ENCODE measurements at places on chromosomes 1 and 21.

DNA sequence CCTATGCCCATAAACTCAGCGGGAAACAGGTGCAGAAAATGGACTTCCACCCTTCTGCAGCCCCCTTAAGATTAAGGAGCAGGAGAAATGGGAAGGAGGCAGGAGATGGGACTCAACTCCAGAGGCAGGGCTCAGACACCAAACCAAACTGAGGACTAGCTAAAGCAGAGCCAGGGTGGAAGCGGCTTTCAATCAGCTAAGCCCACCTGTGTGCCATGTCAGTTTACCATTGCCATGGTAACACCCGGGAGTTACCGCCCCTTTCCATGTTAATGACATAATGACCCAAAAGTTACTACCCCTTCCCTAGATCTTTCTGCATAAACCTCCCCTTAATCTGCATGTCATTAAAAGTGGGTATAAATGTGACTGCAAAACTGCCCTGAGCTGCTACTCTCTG, 653.5 kb downstream of the PTPRU start:
- no peak for DNase-seq

- DNase-seq: no peak
Observed at GRCh38 chr1:150152182-150152536, 2.4 kb downstream of the PLEKHO1 start.

DNA sequence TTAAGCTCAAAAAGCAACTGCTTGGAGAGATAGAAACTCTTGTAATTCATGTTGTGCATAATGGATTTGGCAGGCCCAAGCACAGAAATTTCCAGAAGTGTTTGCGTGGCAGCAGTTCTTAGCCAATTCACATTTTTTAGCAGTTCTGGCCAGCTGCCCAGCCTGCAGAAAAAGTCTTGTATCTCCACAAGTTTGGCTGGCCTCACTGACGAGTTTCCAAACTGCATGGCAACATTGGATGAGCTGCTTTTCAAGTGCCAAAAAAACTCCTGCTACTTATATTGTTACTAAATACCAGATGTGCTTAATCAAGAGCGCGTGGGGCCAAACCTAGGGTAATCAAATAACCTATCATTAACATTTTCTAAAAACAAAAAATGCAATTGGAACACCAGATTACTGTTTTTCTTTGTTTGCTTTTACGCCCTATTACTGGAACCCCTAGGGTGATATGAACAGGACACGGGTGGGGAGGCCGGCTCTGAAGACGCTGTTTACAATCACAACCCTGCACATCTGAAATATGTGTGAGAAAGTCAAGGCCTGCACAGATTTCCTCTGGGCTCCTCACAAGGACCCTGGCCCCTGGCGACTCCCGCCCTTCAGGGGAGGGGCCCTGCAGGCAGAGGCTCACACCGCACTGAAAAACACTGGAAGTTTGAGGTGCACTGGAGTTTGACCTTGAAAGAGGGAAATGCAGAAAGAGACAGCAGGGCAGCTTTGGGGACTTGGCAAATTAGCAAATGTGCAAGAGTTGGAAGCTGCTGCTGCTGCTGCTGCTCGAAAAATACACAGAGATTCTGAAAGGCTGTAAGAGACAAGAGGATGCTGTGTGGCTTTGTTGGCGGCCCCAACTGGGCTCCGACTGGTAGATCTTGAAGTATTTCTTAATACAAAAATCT, 55.2 kb upstream of the TARBP1 start:
- DNase-seq: peak; percentile 99

GRCh38 chr1:228500143-228500734, 13.1 kb downstream of the RNF187 start:
- DNase-seq: no peak

GRCh38 chr1:33256221-33256470, 146 bp upstream of the ZNF362 start:
- DNase-seq: no peak

DNA sequence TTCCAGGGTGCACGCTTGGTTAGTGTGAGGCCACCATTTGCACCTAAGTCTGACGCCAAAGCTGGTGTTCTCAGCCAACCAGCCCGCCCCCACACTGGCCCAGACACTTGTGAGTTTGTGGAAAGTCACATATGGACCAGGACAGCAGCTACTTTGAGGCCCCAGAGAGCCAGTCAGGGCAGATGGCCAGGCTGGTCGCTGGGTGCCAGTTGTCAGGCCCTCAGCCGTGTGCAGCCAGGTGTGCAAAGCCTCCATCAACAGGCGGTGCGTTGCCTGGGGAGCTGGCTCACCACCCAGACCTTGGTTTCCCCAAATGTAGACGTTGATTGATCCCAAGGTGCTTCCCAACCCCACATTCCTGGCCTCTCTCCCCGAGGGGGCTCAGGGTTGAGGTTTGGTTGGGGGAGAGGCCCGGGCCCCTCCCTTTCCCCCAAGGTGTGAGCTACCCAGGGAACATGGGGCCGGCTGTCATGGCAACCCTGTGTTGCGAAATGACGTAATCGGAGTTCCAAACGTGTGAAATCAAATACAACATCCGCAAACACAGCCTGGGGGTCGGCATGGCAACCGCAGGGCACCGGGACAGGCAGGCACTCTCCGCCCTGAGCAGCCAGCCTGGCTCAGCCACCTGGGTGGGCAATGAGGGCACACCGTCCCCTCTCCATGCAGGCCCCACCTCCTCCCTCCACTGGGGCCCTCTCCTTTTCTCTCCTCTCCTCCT, 42.2 kb upstream of the WNT4 start:
- peak; percentile 2 for DNase-seq

GRCh38 chr21:36948686-36949085, 17.8 kb downstream of the HLCS start:
- no peak for DNase-seq

DNA sequence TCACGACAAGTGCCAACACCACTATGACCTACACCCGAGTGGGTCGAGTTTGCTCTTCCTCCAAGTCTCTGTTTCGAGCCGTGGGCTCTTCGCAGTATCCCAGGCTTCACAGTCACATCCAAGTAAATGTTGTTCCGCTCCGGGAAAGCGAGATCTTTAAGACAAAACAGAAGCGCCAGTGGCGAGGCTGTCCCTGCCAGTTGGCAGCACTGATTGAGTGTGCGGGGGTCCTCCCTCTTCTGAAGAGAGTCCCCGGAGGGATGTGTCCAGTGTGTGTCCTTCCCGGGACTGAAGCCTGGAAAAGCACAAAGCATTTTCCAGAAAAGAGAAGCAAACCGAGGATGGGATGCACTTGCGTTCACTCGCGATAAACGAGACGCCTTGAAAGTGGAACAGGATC, 158.9 kb downstream of the PRDM16 start:
- DNase-seq: no peak

- no peak for DNase-seq
Observed at GRCh38 chr1:10014016-10014415, 17.0 kb downstream of the RBP7 start.

- no peak for DNase-seq
Observed at GRCh38 chr1:46181343-46182260, 5.3 kb upstream of the P3R3URF start.

- DNase-seq: no peak
Observed at GRCh38 chr1:45348020-45348419, 7.8 kb upstream of the MUTYH start.

DNA sequence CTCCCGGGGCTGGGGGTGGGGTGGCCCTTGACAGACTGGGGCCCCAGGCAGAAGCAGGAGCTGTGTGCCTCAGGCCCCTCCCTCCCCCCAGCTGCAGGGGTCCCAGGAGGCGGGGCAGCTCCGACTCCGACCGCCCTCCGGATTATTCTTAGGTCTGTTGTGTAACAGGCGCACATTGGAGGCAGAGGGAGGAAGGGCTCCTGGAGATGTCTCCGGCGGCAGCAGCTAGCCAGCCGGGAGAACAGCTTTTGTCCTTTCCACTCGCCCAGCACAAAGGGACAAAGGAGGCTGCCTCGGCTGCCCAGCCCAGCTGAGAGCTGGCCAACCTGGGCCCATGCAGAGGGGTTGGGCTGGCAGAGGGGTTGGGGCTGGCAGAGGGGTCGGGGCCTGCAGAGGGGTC, 29.7 kb upstream of the PLCH2 start:
- DNase-seq: no peak

- no peak for DNase-seq
Observed at GRCh38 chr1:23679815-23680214, 11.8 kb upstream of the RPL11 start.

DNA sequence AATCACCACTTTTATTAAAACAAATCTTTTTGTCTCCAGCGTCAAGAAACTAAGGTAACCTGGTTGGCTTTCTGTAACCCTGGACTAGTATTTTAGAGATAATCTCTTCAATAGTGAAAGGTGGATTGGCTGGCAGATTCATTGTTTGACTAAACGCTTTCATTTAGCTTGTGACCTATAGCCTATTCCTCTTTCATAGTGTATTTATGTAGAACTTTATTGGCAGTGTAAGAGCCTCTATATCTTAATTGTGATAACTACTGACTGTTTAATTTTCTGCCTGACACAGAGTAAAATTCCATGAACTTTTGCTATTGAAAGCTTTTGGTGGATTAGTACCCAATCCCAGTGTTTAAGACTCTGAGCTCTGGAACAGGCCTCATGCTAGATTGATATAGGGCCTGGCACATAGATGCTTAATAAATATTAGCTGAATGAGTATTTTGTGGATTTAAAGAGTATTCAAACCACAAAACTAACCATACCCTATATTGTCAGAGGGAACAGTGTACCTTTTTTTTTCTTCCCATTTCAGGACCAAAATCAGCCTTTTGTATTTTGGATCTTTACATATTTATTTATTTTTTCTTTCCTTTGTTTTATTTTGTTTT, 34.8 kb downstream of the AK4 start:
- no peak for DNase-seq

DNA sequence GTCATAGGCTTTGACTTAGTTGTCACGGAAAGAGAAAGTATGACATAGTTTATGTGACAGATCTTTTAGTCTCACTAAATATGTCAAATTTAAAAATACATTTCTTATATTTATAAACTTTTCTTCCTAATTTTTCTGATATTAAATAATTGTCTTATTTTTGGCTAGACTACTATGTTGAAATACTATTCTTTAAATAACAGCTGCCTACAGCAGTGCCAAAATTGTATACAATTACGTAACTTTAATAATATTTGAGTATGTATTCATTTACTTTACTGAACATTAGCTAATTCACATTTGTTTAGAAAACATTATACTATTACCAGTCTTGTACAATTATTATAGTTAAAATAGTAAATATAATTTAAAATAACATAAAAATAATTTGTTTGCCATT, 137.4 kb downstream of the ADGRL4 start:
- no peak for DNase-seq

DNA sequence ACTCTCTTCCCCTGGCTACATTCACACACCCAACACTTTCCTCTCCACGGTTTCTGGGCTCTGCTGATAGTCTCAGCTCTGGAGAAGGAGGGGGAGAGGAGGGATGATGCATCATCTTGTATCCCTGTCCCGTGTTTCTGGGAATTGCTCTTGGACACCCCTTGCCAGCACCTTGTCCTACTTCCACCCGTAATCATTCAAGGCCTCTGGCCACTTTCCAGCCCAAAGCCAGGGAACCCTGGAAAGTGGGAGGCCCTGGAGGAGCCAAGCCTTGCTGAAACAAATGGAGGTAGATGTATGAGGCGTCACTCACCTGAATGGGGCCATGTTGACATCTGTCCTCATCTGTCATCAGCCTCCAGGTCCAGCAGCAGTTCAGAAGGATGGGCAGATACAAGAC, 4.4 kb downstream of the PLEKHO1 start:
- DNase-seq: no peak

- DNase-seq: no peak
Observed at GRCh38 chr1:7587773-7588456, 183.2 kb upstream of the VAMP3 start.

GRCh38 chr1:179814546-179814838, 63.1 kb downstream of the TOR1AIP2 start:
- no peak for DNase-seq

GRCh38 chr1:145849356-145850160, 4.1 kb downstream of the NUDT17 start:
- no peak for DNase-seq

GRCh38 chr1:182586380-182586779, 2.7 kb downstream of the RNASEL start:
- no peak for DNase-seq

DNA sequence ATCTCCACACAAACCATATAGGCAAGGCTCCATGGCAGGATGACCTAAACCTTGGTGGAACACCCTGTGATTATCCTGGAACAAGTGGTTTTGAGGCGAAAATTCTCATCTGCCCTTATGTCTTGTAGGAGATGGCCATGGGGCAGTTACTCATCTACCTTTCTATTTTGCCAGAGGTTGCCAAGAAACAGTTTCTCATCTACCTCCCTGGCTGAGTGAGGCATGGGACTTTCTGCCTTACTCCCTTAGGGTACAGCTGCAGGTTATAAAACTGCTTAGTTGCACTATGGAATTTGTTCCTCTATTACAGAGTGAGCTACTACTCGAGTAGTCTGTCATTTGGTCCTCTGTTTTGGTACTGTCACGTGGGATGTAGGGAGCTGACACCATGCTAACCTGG, 31.3 kb upstream of the GUCA2A start:
- no peak for DNase-seq

- no peak for DNase-seq
Observed at GRCh38 chr21:15772654-15773053, 42.9 kb downstream of the USP25 start.

DNA sequence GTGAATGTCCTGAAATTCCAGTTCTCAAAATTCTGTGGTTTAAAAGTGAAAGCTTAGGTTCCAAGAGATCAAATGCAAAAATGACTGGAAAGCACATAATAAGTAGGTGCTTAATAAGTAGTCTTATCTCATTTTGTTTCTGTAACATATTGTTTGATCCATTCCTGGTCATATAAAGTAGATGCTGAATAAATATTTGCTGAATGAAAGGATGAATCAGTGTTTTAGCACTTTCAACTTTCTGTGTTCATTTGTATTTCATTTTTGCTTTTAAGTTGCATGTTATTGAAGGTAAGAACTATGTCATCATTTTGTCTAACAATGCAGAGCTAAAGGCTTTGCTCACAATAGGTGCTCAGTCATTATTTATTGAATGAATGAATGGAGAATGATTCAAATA, 6.3 kb downstream of the MAST2 start:
- DNase-seq: no peak

DNA sequence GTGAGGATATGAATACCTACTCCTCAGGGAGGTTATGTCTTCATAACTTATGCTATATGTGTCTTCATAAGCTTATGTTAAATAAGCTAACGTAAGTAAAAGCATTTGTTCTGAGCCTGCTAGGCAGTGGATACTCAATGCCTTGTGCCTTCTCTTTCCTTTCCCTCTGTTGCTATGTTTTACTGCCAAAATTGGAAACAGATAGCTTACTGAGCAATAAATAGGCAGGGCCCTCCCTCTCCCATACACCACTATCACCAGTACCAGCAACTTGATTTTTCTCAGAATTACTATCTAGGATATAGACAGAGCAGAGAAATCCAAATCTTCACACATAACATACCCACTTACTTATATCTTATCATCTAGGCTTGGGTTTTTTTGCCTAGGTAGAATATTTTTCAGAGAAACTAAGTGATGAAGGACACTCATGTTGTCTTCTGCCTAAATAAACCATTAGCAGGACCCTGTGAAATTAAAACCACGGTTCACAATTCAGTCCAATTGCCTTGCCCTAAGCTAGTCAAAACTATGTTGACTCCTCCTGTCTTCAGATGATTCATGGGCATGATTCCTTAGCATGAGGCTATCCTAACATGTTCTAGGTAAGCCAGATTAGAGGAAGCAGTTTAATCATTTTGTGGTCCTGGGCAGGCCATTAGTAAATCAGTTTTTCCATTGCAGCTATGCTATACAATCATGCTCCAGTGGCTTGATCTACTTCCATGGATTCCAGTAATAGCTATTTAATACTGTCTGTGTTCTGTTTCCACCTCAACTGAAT, 15.9 kb upstream of the LRRC8C start:
- DNase-seq: no peak

All from GM04504 (cell line).